ENCODE measurements at places on chromosomes 13 and 19.

DNA sequence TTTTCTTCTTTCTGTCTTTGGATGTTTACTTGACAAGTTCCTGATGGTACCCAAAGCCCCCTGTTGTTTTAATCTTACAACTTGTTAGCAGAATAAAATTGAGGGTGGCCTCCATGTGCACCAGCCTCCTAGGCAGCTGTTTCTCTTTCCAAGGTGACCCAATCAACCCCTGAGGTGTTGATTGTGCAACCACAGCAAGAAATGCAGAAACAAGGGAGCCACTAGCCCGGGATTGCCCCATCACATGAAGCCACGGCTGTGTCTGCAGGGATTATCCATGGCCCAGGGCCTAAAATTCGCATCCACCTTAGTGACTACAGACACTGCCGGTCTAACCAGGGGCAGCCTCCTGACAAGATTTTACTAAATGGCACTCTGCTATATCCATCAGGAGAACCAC, 14.4 kb downstream of the CEACAM4 start:
- DNase-seq: no peak

- no peak for DNase-seq
These were observed 36.4 kb downstream of the EPS15L1 start for GRCh38 chr19:16435238-16435917.

DNA sequence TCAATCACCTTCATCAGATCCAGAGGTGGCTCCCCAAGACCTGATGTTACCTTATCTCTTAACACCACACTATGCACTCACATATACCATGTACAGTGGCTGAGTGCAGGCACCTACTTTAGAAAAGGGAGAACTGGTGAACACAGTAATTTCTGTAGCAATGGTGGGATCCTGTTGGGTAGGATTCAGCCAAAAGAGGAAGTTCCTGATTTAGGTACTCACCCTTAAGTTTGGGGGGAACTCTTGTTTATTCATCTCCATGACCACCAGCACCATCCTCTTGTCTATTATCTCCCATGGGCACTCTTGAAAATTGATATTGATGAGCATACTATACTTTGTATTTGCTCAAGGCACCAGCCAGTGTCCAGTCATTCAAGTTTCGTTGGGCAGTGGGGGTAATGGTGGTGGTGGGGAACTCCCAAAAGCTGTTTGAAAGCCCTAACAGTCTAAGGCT, 324.4 kb downstream of the LMO7 start:
- DNase-seq: no peak

DNA sequence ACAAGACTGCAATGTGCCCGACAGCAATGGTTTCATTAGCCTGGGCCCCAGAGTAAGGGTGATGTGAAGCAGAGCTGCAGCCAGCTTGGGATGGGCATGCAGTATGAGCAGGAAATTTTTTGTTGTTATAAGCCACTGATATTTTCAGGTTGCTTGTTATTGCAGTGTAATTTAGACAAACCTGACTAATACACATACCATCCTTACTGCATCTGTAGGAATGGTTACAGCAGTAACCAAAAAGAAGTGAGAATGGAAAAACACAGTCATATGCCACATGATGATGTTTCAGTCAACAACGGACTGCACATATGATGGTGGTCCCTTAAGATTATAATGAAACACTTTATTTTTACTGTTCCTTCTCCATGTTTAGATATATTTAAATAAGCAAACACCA, 8.6 kb upstream of the POMP start:
- no peak for DNase-seq

GRCh38 chr19:14118165-14119051, 846 bp upstream of the PRKACA start:
- DNase-seq: peak; percentile 23

DNA sequence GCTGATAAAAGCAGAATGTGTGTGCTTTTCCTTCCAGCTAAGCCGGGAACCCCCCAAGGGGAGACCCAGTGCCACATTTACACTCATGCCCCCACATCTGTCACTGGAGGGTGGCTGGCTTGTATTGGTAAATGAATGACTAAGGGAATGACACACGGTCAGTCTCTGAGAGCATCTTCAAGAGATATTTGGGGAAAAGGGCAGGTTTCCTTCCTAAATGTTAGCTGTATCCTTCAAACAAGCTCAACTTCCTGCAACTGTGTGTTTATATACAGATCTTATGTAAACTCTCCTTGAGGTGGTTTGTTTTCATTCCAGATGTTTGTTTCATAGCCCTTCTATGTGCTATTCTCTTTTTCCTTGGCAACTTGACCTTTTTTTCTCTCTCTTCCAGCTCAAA, 192.6 kb downstream of the COL4A1 start:
- no peak for DNase-seq

GRCh38 chr13:65642996-65643395, 1587.1 kb downstream of the PCDH9 start:
- no peak for DNase-seq

DNA sequence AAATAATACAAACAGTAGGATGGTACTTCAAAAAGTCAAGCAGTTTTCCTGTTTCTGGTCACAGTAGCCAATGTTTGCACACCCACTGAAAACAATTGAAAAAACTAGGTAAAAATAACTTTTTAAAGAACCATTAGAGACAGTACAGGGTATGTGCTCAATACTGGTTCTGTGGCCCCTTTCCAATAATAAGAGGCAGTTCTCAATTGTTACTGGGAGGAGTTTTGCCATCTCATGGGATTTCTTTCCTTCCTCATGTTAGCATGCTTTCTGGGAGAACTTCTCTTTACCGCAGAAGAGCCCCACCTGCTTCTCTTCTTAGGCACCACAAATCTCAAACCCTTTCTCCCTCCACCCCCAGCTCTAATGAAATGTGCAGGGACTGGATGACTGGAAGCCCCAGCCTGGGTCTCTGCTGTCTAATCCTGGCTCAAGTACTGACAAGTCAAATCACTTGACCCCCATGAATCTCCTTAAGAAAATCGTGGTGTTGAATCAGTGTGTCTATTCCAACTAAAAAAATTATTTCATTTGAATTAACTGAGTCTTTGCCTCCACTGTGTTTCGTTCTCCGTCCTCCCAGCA, 14.6 kb downstream of the METTL21C start:
- DNase-seq: no peak

DNA sequence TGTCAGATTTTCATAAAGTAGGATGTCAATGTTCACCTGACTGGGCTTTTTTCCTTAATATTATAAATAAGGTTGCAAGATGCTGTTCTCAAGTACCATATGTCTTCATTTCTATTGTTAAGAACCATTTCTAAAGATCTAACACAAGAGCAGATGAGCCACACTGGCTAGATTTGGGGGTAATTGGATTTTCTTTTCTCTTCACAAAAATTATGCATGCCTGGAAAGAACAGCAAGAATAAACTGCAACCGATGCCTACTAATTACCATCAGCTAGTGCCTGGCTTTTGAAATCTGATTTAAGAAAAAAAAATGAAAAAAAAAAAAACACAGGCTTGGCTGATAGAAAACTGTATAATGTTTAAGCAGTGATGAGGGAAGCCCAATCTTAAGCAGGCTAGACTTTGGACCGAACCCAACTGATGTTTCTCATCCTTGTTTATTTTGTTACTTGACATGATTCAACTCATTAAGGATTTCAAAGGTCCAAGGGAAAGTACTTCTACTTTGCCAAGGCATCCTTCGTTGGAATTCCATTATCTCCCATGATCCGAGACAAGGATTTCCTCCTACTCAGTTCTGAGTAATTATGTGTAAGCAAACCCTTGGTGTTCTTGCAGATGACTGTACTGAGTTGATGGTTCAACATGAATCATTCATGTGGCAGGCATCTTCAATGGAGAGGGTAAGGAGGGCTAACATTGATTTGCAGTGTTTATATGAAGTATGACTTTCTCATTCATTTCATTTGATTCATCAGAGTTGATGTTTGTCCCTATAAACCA, 300.5 kb downstream of the SPRY2 start:
- DNase-seq: no peak

DNA sequence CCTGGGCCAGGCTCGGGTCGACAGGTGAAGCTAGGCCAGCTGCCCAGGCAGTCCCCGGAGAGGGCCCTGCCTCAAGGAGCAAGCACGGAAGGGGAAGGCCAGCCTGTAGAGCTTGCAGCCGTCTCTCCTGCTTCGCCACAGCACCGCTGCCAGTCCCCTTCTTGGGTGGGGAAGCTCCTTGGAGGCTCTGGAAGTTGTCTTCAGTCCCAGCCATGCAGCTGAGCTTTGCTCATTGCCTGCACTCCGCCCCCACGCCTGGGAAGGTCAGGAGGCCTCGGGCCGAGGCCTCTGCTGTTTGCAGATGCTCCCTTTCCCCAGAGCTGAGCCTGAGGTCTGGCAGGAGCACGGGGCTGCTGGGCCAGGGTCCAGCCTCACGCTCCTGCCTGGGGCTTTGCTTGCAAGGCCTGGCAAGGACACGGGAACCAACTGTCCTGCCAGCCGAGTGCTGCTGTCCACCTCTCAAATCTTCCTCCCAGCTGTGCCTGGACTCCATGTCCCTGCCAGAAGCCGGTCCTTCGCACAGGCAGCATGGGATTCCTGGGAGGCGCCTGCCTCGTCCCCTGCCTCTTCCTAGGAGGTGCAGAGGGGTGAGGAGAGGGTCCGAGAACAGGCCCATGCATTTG, 13.3 kb downstream of the PLEKHF1 start:
- DNase-seq: no peak

DNA sequence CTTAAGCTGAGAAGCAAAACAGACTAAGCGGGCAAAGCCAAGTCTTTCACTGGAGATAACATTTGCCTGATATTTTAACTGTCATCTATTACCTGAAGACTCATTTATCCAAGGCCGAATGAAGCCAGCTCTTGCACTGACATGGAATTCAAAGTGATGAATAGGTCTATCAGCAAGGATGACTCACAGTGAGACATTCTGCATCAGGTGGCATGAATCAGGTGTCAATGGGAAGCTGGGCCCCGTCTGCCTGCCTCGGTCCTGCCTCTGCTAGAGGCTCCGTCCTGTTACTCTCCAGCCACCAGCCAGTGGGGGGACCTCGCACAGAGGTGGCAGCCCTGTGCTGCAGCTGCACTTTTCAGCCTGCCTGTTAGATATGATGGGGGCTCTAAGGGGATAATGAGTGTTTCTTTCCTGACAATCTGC, 23.5 kb downstream of the STARD13 start:
- DNase-seq: no peak

DNA sequence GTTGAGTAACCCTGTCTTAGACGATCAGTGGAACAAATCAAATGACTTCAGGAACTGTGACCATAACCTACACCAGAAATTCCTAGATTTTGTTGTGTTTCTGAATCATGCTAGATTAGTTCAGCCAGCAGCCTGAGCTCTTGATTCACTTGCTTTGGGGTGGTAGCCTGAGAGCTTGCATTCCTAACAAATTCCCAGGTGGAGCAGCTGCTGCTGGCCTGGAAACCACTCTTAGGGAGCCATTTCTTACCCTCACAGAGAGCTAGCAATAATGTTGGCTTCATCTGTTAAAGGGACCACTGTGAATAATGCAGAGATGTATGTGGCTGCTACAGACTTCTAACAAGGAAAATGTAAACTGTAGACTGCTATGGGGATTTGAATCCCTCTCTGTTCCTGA, 388.1 kb upstream of the PRR20A start:
- no peak for DNase-seq

DNA sequence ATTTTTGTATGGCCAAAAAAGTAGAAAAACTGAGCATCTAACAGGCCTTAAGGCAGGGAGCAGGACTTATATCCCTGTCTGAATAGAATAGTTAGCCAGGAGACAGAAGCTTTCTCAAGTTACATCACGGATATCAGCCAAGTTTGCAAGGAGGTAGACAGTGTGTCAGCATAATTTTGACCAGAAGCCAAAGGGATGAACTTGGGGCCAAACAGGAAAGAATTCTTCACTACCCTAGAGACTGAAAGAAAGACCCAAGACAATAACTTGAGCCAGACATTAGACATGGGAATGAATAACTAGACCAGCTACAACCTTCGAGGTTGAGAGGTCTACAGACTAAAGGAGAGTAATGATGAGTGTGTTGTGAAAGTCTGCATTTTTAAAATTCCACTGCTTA, 48.1 kb upstream of the PCDH9 start:
- no peak for DNase-seq

GRCh38 chr13:75437582-75438318, 44.2 kb downstream of the TBC1D4 start:
- DNase-seq: no peak

GRCh38 chr13:36493046-36493445, 60.8 kb downstream of the CCNA1 start:
- no peak for DNase-seq

- peak; percentile 27 for DNase-seq
These were observed 4.3 kb downstream of the RUVBL2 start for GRCh38 chr19:48997972-48998371.

DNA sequence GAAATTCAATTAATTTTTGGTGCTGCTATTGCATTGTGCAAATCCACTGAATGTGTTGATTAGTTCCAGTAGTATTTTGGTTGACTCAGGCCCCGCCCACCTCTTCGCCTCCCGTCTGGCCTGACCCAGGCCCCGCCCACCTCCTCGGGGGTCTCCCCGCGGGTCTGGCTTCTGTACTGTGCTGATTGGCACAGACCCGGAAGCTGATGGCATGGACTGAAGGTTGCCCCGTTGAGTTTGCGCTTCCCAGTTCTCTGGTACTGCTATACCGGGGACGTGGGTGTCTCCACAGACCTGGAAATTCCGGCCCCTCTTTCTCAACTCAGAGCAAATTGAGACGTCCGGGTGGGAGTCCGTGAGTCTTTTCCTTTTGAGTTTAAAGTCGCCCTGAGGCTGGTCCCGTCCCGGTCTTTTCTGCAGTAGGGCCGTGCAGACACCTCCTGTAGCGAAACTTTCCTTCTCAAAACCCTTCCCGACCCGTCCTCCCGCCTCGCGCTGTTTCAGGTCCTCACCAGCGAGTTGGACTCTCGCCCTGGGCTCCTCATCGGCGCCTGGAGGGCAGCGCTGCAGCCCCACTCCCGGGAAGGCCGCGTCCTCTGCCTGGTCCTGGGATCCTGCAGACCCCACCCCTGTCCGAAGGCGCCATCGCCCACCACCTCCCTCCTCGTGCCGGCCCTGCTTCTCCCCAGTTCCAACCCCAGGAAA, 14.8 kb downstream of the ZNF701 start:
- no peak for DNase-seq

DNA sequence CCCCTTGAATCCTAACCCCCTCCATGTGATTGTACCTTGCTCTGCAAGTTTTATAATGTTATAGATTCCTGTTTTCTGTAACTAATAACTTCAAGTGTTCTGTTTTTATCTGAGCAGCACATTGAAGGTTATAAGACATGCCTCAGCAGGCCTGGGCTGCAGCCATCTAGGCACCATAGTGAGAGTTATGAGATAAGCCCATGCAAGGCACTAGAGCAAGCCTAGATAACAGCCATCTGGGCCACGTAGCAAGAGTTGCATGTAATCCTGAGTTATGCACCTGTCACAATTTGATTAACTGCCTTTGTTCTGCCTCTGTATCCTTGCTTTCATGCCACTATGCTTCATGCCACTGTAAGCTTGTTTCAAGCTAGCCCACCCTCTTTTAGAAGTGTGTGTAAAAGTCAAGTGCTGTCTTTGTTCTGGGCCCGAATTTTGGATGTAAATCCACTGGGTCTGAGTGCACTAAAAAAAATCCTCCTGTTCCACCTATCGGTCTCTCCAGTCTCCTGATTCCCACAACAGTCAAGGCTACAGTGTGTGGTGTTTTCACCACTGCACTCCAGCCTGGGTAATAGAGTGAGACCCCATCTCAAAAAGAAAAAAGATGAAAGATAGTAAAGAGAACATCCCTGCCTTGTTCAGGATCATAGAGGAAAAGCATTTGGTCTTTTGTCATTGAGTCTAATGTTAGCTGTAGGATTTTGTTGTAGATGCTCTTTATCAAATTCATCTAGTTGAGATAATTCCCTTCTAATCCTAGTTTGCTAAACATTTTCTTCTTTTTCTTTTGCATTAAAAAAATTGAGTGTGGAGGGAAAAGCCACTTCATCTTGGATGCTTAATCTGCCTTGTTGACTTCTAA, 16.0 kb upstream of the KBTBD6 start:
- DNase-seq: no peak

- DNase-seq: no peak
These were observed 553.5 kb downstream of the MYO16 start for GRCh38 chr13:109182777-109183465.
